Articular chondrocyte of knee joint (primary cell): ENCODE measurements at places on chromosomes 2 and 18. TPM values are rescaled to one million over a fixed set of nuclear protein-coding genes. Genes with fewer than 3 reads are reported as not detected.

CCDC150 gene
- 4.3 and 5.4 TPM in 2 replicates for total RNA-seq

ABCG5 gene
- not detected in 2 replicates for total RNA-seq

CTIF gene
- 34.2 and 35.0 TPM in 2 replicates for total RNA-seq

GNAL gene
- total RNA-seq = 7.1 and 9.6 TPM in 2 replicates

EVA1A gene
- total RNA-seq = 19.1 and 40.6 TPM in 2 replicates

HOXD10 gene
- total RNA-seq = 0.78 and 1.2 TPM in 2 replicates

HOXD13 gene
- 0.11 and 0.13 TPM in 2 replicates for total RNA-seq

MAL gene
- not detected in 2 replicates for total RNA-seq

EFR3B gene
- 2.4 and 5.4 TPM in 2 replicates for total RNA-seq

GKN2 gene
- not detected in 2 replicates for total RNA-seq
